ENCODE measurements at places on chromosomes 11 and 22. TPM values are rescaled to one million over a fixed set of nuclear protein-coding genes. Genes with fewer than 3 reads are reported as not detected.

Gene KCNJ11
- not detected for total RNA-seq

Gene OR52H1
- total RNA-seq, result not detected

Gene LRP5
- 0.59 TPM for total RNA-seq

Gene PAMR1
- under 0.01 TPM for total RNA-seq

Gene KIRREL3
- total RNA-seq, result 1.2 TPM

Gene OR8D1
- not detected for total RNA-seq

Gene PRG3
- total RNA-seq, result not detected

Gene TYR
- 2.0 TPM for total RNA-seq

Gene AGBL2
- 0.48 TPM for total RNA-seq

Gene CDC45
- 32.2 TPM for total RNA-seq

Gene BRSK2
- total RNA-seq, result not detected

Gene ELF5
- 4.2 TPM for total RNA-seq

Gene GPR137
- total RNA-seq, result 26.8 TPM

Gene SCARF2
- total RNA-seq, result 6.1 TPM

Gene RASD2
- total RNA-seq, result 0.24 TPM

Gene DBX1
- total RNA-seq, result not detected

Gene CEP126
- total RNA-seq, result 0.78 TPM

Gene OR51B4
- not detected for total RNA-seq

Gene CRY2
- 6.4 TPM for total RNA-seq

Gene BEST1
- total RNA-seq, result 0.10 TPM

Gene LZTR1
- total RNA-seq, result 13.5 TPM

Gene IL18
- total RNA-seq, result not detected

Gene RBM14
- 32.8 TPM for total RNA-seq

Gene LMO2
- 0.12 TPM for total RNA-seq

Gene BIK
- 0.20 TPM for total RNA-seq

Gene OR52K2
- not detected for total RNA-seq

Gene ENDOD1
- 40.4 TPM for total RNA-seq

Gene ANO5
- total RNA-seq, result not detected

Gene VWA5A
- total RNA-seq, result 1.8 TPM

Gene CADM1
- 63.0 TPM for total RNA-seq

Gene CNTF
- 3.0 TPM for total RNA-seq

Gene KCNQ1
- not detected for total RNA-seq

Gene OR4X2
- not detected for total RNA-seq

Gene IFITM1
- 14.3 TPM for total RNA-seq

Gene SERPING1
- total RNA-seq, result 0.48 TPM

Gene SPON1
- 0.10 TPM for total RNA-seq

Gene IFITM10
- 4.3 TPM for total RNA-seq

Gene AASDHPPT
- total RNA-seq, result 69.6 TPM

Gene VWCE
- total RNA-seq, result under 0.01 TPM

Gene MYOD1
- not detected for total RNA-seq

Data from RPMI7951 (cell line).